ENCODE measurements at places on chromosomes 7 and 10.

- DNase-seq: no peak
Measured at GRCh38 chr7:50962281-50962883, 179.7 kb upstream of the GRB10 start.

- DNase-seq: no peak
Measured at GRCh38 chr7:132735476-132735875, 159.2 kb upstream of the PLXNA4 start.

GRCh38 chr7:22406715-22407114 lies 49.8 kb upstream of the RAPGEF5 start:
- no peak for DNase-seq

GRCh38 chr7:111752022-111752582 lies 189.8 kb upstream of the IMMP2L start:
- peak; percentile 81 for DNase-seq

- DNase-seq: no peak
Measured at GRCh38 chr10:87702260-87702972, 42.7 kb downstream of the PAPSS2 start.

GRCh38 chr7:149825567-149826343 lies 12.4 kb upstream of the ZNF862 start:
- no peak for DNase-seq

DNA sequence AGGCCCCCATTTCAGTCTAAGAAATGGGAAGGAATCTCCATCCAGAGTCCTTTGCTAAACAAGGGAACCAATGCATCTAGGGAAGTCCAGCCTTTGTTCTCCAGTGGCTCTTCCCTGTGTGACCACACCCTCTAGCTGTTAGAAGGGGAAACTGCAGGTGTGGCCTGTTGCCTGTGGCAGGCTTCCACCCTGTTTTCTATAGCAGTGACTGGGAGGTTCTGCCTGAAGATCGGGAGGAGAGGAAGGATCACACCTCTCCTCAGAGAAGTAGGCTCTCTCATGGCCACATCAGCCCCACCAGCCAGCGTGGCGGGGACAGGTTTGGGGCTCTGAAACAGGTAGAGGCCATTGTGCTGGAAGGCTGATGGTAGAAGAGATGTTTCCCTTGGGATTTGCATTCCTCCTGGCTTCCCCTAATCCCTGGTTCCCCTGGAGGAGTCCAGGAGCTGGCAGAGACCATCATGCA lies 47.7 kb upstream of the TRIM8 start:
- DNase-seq: peak; percentile 65

GRCh38 chr7:68269405-68269804 lies 1272.8 kb downstream of the TYW1 start:
- peak; percentile 72 for DNase-seq

DNA sequence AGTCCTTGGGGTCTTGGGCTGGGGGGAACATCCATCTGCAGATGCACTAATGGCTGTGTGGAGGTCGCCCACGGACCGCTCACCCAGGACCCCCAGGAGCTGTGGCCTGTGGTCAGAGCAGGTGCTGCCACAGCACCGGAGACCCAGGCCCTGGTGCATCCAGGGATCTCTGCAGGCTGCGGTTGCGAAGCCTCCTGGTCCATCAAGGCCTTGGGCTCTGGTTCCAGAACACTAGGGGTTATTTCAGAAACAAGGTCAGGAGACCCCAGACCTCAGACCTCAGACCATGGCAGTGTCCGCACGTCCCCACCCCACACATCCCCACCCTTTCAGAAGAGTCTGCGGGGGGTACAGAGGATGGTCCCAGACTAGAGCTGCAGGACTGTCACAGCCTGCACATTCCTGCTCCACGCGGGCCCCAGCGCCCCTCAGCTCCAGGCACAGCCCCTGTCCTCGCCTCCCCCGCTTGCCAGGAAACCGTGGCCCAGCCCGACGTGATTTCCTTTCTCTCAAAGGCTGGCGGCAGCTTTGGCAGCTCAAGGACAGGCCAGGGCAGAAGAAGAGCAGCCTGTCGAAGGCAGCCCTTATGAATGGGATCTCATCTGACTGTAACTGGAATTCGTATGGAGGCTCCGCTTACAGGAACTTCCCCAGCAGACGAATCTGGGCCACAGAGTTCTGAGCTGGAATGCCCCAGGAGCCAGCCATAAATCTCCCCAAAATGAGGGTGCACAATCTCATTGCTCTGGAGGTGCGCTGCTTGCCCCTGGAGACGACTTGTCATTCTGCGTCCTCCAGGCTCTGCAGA lies 136.2 kb upstream of the RET start:
- DNase-seq: no peak

- peak; percentile 17 for DNase-seq
Measured at GRCh38 chr10:58360412-58361004, 24.7 kb upstream of the TFAM start.

DNA sequence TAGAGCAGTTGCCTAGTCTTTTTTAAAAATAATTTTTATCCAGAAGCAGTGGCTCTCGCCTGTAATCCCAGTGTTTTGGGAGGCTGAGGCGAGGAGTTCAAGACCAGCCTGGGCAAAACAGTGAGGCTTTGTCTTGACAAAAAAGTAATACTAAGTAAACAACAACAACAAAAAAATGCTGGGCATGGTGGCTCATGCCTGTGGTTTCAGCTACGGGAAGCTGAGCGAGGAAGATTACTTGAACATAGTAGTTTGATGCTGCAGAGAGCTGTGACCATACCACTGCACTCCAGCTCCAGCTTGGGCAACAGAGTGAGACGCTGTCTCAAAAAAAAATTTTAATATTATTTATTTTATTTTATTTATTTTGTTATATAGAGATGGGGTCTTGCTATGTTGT lies 31.3 kb upstream of the TPST1 start:
- DNase-seq: no peak

DNA sequence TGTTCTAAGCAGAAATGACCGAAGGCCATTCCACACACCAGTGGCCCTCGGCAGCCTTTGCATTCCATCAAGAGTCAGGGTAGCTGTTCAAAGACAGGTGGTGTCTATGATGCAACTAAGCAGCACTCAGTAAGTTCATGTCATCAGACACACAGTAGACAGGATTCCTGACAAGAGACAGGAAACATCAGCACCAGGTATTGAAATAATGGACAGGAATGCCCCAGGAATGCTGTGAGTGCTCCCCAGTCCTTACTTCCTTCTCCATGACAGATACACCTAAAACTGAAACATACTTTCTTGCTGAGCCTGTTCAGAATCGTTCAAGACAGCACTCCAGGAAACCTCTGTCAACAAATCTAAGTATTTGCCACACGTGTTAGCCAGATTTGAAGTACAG lies 204.4 kb downstream of the TPST1 start:
- no peak for DNase-seq

GRCh38 chr7:134333943-134334342 lies 17.2 kb upstream of the SLC35B4 start:
- DNase-seq: no peak

DNA sequence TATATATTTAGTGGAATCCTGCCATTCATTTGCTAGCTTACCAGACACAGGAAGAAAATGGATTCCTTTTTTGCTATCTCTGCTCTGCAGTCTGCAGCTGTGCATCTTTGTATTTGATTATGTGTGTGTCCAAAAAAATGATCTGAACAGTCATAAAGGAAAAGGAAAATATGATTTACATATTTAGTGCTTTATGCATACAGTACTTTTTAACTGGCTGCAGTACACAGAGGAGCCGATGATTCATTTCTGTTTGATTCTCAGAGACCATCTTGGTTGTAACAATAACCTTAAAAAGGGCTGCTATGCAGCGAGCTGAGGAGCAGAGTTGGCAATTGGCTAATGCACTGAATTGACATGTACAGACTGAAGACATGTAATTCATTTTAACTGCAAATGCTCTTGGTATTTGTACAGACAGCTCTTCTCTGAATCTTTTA lies 151.3 kb upstream of the FZD1 start:
- peak; percentile 82 for DNase-seq

DNA sequence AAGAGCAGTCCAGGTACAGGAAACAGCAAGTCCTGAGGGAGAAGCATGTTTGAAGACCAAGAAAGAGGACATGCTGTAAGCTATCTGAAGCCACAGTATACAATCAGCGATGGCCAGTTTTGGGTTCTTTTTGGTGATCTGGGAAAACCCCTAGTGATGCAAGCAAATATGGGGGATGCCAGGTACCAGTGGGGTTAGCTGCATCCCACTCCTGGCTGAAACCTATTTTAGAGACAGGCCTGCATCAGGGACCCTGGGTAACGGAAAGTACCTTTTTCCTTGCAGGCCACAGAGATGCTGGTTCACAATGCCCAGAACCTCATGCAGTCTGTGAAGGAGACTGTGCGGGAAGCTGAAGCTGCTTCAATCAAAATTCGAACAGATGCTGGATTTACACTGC lies 32.9 kb downstream of the AP3M1 start:
- no peak for DNase-seq
